Ecto neural progenitor cell (in vitro differentiated cells): ENCODE measurements at places on chromosomes 4 and X.
A peak's percentile ranks its signal among the peaks of the same experiment; 100 is the strongest.

- no peak for DNase-seq
Measured at GRCh38 chr4:130336585-130337217, 1240.7 kb downstream of the C4orf33 start.

- DNase-seq, result no peak
Measured at GRCh38 chrX:30572004-30572403, 5.6 kb downstream of the TASL start.

DNA sequence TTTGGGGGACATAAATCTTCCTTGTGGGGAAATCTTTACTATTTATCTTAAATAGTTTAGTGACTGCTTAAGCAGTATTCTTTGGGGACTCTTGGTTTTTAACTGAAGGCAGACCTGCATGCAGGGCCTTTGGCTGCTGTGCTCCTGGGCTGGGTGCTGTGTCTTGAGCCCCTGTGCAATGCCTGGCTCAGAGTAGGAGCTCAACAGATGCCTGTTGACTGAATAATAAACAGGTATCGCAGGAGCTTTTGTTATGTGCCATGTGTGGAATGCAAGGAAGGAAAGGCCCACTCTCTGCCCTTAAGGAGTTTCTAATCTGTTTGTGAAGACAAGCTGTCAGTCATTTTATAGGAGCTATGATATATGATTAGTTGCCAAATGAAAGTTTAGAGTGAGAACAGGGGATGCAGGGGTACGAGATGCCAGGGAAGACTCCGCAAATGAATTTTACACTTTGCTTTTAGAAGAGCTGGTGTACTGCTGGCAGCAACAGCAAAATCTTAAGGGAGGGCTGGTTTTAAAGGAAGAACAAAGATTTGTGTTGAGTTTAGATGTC, 6.7 kb downstream of the GAB1 start:
- DNase-seq, result no peak

DNA sequence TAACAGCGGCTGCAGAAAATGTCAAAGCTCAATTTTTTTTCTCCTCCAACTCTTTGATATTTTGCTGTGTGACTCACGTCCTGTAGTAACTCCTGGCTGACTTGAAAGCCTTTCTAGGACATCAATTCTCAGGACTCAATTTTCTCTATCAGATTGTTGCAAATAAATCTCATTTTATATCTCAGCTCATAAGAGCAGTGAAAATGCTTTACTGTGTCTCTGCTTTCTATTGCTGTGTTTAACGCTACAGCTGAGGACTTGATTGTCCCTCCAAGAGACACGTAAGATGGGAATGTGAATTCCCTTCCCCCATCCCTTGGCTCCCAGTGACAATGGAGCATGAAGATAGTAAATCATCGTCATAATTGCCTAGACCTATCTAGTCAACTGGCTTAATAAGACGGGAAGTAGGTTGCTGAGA, 20.5 kb upstream of the CBR4 start:
- DNase-seq, result no peak

- no peak for DNase-seq
Measured at GRCh38 chr4:48640225-48640624, 139.9 kb downstream of the FRYL start.

DNA sequence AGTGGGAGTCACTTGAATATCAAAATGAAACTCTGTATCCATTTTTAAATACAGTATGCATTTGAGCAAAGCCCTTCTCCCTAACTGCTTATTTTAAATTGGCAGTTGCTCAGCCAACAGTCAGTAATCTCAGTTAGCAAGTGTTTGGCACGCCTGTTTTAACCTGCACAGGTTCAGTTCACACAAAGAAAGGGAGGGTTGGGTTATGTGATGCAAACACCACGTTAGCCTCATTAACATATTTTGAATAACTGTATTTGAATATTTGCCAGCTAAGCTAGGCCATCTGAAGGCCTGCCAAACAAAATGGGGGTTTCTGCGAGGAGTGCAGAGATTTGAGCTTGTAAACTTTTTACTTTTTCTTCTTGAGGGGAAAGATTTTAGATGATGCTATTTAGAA, 19.8 kb downstream of the GAB1 start:
- DNase-seq, result no peak

- DNase-seq, result no peak
Measured at GRCh38 chr4:149518471-149518870, 297.2 kb downstream of the IQCM start.

DNA sequence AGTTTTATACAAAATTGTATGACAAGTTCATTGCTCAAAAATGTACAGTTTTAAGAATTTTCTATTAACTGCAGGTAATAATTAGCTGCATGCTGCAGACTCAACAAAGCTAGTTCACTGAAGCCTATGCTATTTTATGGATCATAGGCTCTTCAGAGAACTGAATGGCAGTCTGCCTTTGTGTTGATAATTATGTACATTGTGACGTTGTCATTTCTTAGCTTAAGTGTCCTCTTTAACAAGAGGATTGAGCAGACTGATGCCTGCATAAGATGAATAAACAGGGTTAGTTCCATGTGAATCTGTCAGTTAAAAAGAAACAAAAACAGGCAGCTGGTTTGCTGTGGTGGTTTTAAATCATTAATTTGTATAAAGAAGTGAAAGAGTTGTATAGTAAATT, 131.0 kb downstream of the TET2 start:
- no peak for DNase-seq

- peak; percentile 82 for DNase-seq
Measured at GRCh38 chr4:57037982-57038604, 59.4 kb downstream of the POLR2B start.

DNA sequence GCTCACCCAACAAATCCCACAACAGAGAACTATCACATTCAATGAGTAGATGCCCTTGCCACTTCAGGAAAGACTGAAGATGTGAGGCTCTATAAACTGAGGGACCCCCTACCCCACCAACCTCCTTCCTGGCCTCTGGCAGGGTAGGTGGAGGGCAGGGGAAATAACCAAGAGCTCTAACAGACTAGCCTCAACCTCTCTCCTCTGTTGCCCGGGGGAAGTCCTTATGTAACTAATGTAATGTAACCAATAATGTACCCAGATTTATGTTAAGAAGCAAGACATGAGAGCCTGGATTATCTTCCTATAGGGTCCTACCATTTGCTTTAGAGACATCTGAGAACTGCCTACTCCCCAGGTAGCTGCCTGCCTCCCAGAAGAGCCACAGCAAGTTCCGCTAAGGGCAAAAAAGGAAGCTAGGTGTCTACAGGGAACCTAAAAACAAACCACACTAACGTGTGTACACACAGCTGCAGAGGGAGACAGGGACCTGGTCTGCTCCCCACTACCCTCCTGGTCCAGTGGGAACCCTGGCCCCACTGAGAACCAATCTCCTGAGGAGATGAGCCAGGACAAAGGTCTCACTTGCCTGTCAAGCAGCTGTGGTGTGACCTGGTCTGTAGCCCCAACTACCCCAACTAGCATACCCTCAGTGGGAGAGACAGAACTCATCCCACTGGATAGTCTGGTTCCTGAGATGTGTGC, 17.7 kb downstream of the OTUD5 start:
- no peak for DNase-seq

- no peak for DNase-seq
Measured at GRCh38 chrX:16172391-16172790, 5.1 kb downstream of the MAGEB17 start.

DNA sequence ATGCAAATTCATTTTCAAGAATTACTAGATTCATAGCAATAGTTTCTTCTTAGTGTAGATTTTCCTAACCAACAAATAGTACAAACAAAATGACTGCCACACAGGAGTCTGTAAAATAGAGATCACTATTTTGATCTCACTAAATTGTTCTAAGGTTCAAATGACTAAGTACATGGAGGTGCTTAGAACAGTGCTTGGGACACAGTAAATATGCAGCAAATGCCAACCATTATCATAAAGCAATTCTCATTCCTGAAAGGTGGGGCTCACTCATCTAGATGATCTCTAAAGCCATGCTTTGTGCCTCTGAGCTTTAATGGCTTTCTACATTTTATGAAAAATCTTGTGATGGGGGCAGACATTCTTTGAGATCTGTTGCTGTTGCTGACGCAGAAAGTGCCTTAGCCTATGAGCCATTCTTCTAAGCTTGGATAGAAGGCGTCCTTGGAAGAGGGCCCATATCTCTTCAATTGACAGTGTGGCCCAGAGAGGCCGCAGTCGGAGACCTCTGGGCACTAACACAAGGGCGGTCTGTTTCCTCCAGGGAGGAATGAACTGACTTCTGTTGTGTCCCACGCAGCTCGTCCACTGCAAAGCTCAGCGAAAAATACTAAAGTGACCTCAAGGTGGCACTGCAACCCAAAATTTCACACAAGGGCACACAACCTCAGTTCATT, 23.5 kb downstream of the TLR10 start:
- peak; percentile 66 for DNase-seq

- DNase-seq, result no peak
Measured at GRCh38 chr4:3711183-3712111, 54.7 kb upstream of the ADRA2C start.

DNA sequence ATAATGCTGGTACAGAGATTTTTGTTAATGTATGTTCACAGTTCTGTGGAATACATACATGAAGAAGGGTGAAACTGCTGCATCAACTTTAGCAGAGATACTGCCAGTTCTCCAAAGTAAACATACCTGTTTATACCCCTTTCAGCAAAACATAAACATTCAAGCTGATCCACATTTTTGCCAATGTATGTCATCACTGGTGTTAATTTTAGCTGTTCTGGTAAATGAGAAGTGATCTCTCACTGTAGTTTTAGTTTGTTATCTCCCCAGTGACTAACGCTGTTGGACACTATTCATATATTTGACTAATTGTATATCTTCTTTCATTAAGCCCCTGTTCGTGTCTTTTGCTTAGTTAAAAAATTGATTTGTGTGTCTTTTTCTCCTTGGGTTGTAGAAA, 82.0 kb downstream of the HAUS3 start:
- no peak for DNase-seq

- DNase-seq, result no peak
Measured at GRCh38 chr4:79223993-79224776, 101.7 kb downstream of the NAA11 start.

DNA sequence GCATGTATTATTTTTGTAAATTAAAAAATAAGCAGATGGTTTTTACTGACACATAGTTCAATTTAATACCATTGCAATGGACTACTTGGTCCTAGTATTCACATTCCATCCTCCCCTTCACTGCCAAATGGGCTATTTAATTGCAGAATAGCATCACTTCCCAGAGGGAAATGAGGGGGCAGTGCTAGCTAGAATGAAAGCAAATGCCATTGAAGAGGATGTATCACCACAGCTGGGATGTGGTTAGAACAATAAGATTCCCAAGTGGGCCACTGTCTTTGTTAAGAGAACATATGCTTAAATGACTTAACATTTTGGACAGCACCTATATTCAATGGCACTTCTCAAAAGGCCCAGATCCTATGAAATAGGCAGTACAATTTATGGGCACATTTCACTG, 224.7 kb downstream of the RBMX2 start:
- no peak for DNase-seq

DNA sequence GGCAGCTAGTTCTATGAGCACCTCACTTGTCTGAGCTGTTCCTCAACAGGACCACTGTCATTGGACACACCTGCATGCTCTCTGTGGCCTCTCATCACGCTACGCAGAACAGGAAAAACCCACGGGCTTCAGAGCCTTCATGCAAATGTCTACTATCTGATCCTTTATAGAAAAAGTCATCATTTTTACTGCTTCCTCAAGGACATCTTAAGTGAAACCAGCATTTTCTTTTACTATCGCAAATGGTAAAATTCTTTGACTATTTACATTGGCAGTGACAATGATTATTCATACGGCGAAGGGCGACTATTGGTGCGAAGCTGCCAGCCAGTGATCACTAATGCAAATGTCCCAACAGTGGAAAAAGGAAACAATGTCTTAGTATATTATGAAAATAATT, 147.0 kb downstream of the AFAP1 start:
- no peak for DNase-seq

DNA sequence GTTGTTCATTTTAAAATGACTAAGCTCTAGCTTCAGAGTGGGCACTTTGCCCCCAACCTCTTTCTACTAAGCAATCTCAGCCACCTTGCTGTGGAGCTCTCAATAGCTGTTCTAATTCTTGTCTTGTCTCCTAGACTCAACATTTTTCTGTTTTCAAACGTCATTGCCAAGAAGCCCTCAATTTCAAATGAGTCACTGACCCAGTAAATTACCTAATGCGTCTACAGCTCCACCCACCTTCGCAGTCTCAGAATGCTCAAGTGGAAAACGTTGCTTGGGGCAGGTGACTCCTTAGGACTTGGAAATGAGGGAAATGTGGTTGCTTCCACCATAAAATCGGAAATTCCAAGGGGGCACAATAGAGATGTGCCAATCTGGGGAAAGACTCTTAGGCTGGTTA, 59.0 kb downstream of the ING2 start:
- no peak for DNase-seq

GRCh38 chr4:6942238-6942800, 32.7 kb downstream of the TBC1D14 start:
- no peak for DNase-seq

GRCh38 chr4:106659371-106659770, 290.8 kb upstream of the GIMD1 start:
- no peak for DNase-seq

DNA sequence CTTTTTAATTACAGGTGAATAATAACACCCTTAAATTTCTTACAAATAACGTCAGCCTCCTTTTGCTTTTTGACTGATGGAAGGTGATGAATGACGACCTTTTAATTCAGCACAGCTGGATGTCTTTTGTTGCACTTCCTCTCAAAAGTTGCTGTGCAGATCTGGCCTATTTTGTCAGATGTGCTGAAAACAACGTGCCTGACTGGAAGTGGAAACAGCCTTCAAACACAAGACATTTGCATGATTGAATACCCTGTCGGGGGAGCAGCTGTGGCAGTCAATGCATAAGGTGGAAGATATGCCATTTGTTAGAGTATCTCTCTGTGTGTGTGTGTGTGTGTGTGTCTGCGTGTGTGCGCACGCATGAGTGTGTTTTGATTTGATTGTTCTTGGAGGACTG, 579.7 kb downstream of the SPRY1 start:
- peak; percentile 48 for DNase-seq
